ENCODE measurements at places on chromosomes 13 and 19.

DNA sequence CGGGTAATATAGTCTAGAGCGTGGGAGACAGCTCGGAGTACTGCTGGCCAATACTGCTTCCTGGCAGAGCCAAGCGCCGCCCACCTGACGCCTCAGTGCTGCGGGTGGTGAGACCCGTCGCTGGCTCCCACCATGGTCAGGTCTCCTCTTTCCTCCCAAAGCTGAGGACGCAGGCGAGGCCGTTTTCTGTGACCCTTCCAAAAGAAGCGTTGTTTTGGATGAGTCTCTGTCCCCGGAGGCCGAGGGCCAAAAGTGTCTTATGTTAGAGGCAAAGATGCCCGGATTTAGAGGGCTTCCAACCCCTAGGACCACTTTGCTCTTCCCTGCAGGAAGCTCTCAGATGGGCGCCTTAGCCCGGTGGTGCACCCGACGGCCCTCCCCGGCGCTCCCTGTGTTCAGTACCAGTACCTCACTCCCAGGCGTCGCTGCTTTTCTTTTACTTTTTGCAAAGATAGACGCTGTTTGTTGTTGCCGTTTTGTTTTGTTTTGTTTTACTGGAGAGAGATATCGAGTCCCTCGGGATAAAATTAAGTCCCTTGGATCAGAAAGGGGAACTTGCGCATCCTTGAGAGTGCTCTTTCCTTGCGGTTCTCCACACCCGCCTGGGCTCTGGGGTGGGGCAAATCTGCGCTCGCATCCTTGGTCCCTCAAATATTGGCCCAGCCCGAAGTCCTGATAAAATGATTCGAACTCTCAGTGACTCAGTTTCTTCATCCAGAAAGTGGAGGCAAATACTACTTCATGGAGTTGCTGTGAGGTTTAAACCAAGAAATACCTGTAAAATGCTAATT, 7.0 kb downstream of the PDX1 start:
- DNase-seq = no peak

GRCh38 chr13:51532736-51533197, 51.5 kb upstream of the WDFY2 start:
- no peak for DNase-seq

DNA sequence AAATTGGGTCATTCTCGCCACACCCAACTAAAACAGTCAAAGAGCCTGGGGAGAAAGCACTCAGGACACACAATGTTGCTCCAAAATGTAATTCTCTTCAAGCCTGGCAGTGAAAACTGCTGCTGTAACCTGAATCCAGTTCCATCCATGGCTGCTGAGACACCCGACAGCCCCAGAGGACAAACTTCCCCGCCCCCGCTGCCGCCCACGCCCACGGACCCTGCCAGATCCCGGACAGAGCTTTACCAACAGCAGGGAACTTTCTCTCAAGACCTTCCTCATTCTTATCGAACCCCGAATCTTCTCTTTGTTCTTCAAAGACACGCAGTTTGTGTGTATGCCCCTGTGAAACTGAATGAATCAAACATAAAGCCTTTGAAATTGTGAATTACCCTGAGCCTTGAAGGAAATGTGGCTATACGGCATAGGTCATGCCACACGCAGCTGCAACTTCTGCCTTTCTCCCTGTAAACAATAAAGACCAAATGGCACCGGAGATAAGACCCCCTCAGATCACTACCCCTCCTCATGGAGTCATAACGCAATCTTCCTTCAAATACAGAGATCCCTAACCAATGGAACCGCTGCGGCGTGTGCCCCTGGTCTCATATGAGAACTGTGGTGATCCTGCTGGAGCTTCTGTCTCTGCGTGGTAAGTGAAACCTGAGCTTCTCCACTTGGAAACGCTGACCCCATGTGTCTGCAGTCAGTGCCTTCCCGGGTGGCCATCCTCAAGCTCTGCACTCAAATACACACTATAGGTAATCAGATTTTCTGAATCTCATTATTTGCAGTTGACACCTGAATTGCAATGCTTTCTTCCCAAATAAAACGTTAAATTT, 4.8 kb upstream of the LAMP1 start:
- DNase-seq = no peak

DNA sequence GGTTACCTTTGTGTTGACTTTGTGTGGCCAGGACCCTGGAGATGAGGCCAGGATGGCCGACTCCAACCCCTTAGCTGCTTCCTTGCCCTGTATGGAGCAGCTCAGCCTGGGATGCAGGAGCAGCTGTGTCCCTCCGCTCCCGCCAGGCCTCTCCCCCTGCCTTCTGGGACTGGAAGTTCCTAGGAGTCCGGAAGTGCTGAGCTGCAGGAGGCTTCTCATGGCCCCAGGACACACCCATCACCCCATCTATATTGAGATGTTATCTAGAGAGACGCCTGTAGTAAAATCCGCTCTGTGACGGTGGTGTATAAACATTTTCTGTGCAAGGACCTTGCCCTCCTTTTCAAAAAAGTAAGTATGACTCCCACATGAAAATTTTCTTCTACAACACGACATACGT, 27.0 kb downstream of the WTIP start:
- no peak for DNase-seq

DNA sequence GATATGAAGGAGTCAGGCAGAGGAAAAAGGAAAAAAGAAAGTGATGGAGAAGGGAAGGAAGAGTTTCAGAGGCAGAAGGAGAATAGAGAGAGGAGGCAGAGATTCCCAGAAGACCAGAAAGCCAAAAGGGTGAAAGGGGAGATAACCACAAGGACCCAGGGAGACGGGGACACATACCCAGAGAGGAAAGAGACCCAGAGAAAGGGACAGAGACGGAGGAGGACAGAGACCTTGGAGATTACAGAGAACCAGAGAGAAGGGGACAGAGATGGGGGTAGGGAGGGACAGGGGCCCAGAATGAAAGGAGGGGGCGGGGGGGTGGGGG, 1.4 kb downstream of the PTH2 start:
- no peak for DNase-seq

DNA sequence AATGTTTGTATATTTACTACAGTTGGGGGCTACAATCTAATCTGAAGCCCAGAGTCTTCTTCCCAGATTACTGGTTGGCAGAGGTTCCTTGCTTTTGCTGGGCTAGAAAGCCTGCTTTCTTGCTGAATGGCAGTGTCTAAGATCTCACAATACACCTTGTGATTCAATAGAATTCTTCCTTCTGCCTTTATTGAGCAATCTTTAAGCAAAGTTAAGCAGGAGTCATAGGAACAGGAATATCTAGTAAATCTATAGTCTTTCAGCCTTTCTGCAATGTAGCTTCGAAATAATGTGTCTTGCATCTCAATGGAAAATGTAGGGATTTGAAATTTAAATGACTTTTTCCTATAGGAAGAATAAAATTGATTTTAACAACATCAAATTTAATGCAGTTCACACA, 346.1 kb downstream of the SLITRK1 start:
- no peak for DNase-seq

GRCh38 chr13:24851546-24851945, 87.6 kb downstream of the RNF17 start:
- DNase-seq = no peak

DNA sequence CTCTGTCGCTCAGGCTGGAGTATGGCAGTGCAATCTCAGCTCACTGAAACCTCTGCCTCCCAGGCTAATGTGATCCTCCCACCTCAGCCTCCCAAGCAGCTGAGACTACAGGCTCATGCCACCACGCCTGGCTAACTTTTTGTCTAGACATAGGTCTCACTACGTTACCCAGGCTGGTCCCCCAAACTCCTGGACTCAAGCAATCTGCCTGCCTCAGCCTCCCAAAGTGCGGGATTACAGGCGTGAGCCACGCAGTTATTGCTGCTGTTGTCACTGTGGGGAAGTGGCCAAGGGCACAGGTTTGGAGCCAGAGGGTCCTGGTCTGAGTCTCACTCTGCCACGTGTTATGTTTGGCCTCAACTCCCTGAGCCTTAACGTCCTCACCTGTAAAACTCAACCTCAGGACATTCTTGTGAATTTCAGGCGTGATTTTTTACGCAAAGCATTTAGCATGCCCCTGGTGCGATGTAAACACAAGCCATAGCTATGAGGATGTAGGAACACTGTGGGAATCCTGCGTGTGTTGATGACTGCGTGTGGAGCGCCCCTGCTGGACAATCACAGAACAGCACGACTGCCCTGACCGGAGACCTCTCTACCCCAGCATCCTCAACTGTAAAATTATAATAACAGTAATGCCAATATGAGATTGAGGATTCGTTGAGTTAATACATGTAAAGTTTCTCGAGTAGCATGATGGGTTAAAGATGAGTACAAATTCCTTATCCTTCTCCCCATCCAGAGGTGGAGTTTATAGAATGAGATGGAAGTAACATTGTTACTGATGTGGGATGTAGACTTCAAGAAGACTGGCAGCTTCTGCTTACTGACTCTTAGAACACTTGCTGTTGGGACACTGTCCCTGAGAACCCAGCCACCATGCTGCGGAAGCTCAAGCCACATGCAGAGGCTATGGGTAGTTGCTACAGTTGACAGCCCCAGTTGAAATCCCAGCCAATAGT, 41.8 kb upstream of the PNMA8B start:
- DNase-seq = peak; percentile 64

DNA sequence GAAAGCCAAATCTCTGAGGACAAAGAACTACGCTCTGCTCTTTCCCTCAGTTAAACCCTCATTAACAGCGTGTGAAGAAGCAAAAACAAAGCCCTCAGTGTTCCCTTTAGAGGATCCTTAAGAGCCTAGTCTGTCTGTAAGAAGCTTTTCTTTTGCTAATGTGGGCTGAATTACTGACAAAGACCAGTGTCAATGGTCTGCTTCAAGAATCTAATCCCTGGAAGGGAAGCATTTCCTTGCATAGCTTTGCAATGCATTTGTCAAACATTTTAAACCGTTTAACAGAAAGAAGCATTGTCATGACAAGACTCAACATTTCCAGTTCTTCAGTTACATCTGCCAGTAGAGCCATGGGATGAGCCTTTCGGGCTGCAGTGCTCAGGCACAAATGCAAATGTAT, 64.9 kb downstream of the EDNRB start:
- no peak for DNase-seq

DNA sequence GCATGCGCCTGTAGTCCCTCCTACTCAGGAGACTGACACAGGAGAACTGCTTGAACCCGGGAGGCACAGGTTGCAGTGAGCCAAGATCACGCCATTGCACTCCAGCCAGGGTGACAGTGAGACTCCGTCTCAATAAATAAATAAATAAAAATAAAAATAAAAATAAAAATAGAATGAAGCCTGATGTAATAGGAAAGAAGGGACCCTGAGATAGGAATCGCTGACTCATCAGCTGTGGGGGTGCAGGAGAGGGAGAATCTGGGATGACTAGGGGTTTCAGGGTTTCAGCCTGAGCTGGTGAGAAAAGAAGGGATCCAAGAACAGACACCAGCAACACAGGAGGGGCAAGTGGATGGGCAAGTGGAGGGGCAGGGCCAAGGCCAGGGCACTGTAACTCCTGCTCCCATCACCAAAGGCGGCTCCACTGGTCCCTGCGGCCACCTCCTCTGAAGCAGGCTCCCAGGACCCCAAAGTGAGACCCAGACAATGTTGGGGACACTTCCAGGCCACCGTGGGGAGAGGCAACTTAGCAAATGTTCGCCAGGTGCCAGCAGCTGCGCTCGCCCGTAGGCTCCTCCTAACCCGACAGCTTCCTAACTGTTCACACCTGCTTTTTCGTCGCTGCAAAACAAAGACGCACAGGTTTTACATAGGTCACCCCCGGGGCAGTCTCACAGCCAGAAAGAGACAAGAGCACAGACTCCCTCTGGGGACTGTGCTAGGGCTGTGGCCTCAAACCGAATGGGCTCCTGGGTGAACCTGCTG, 1.2 kb downstream of the HAUS8 start:
- DNase-seq = no peak

GRCh38 chr19:19420570-19421298, 15.3 kb downstream of the GATAD2A start:
- no peak for DNase-seq

GRCh38 chr19:54461613-54462012, 2.0 kb downstream of the LENG9 start:
- DNase-seq = no peak

DNA sequence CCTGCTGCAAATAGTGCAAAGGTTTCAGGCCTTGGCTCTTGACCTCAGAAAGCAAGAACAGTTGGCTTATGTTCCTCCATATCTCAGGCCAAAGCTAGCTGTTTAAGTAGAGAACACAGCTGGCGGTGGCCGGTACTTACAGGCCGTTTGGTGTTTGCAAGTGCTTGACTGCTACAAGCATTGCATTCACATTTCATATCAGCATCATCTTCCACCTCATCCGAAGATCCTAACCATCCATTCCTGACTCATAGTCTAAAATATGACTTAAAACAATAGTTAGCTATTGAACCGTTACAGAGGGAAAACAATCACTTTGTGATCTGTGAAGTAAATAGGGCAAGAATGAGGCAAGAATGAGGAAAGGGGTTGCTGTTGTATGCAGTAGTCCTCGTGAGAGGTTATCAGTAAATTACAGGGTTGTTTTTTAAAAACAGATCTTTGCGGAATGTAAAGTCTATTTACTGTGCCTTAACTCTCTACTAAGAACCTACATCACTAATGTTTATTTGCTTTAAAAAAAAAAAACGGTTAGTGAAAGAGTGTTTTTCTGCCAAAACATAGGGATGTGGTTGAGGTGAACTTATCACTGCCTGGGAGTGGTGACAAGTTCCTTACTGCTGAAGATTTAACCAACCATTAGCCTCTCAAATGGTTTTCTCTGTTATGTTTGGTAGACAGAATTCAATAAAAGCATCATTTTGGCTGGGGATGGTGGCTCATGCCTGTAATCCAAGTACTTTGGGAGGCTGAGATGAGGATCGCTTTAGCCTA, 21.6 kb upstream of the WDR88 start:
- DNase-seq = no peak

GRCh38 chr13:58032676-58033460, 401.3 kb downstream of the PCDH17 start:
- DNase-seq = no peak

DNA sequence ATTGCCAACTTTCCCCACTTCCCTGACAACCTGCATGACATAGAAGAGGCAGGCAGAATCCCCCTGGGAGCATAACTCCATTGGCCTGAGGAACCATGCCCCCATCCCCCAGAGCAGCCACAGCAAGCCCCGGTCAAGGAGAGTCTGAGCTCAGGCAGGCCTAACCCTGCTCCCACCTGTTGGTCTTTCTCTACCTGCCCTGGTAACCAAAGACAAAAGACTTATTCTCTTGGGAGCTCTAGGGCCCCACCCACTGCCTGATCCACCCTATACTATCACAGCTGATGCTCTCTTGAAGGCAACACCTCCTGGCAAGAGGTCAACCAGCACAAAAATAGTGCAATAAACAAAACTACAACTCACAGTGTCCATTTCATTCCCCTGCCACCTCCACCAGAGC, 59.3 kb downstream of the TNFSF13B start:
- no peak for DNase-seq

GRCh38 chr19:44808463-44809371, at the start of gene BCAM:
TSS of gene BCAM (plus strand) at chr19:44809103. CDS start at chr19:44809125, 22 bp downstream.
- no peak for DNase-seq

DNA sequence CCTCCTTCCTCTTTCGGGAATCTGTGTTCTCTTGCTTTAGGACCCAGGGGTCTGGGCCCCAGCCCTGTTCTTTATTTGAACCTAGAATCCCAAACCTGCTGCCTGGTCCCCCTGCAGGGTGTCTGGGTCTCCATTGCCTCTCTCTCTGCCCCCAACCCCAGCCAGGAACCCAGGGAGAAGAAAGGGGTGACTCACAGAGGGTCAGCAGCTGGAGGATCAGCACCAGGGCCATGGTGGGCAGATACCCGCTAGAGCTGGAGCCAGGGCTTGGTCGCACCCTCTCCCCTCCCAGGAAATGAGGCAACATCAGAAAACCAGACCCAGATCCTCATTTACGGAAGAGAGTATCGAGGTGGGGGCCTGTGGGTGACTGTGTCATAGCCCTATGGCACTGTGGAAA, at the start of gene OSCAR:
Gene OSCAR (minus strand): TSS at position 243 of the 400 bp plus-strand sequence. CDS start 11 bp downstream, at position 232.
- DNase-seq = no peak

- no peak for DNase-seq
These were observed 488.8 kb downstream of the KCTD12 start for GRCh38 chr13:76397413-76397812.

- DNase-seq = no peak
These were observed 119.3 kb downstream of the IRS2 start for GRCh38 chr13:109667056-109667455.
